Midbrain (tissue), 1 donor: ENCODE measurements at places on chromosomes 2 and 18.

- DNase-seq: no peak
Measured at GRCh38 chr18:13493079-13493478, 233.3 kb downstream of the FAM210A start.

DNA sequence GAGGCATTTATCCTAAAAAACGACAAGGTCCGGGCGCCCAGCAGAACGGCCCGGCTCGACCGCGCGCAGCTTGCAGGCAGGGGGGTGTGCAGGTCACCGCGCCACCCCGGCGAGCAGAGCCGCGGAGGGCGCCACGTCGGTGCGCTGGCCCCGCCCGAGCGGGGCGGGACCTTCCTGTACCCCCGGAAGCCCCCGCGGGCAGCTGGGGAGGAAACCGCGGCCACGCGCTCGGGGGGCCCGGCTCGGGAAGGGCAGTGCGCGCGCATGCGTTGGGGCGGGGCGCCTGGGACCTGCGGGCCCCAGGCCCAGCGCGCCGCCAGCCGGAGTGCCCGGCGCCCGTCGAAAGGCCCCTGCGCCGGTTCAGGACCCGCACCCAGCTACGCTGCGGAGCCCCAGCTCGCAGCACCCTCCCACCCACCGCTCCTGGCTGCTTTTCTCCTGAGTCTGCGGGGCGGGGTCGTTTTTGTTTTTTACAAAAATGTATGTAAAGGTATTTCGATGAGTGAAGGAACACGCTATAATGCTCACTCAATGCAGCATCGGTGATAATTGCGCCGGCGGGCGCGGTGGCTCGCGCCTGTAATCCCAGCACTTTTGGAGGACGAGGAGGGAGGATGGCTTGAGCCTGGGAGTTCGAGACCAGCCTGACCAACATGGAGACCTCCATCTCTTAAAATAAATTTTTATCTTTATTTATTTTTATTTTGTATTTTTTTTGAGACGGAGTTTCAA lies 47.7 kb upstream of the POMC start:
- peak; percentile 58 for DNase-seq

- DNase-seq: no peak
Measured at GRCh38 chr2:63742580-63742976, 99.1 kb upstream of the UGP2 start.

DNA sequence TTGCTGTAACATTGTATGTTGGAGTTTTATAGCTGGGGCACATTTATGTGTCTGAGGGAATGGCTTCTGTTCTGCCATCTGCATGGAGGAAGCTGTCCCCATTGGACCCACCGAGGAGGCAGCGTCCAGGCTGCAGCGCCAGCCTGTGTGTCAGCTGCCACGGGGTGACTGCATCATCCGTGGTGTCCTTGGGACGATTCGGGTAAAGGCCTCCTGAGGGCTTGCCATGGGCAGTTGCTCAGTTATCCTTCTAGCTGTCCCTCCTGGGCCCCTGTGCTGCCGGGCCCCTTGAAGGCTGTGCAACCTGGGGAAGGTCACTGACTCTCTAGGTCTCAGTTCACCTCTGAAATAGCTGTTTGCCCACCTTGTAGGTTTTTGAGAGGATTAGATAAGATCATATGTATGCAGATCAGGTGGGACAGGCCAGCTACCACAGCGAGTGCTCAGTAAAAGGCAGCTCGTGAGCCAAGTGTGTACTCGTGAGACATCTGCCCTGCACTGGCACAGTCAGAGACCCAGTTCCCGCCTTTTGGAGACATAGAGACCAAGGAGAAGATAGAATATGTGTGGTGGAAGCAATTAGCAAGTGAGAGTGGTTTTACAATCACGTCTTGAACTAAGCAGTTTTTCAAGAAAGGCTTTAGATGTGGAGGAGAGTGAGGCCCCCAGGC lies 10.6 kb downstream of the LDLRAD4 start:
- no peak for DNase-seq

- no peak for DNase-seq
Measured at GRCh38 chr2:225100269-225100668, 58.0 kb upstream of the DOCK10 start.

- DNase-seq: no peak
Measured at GRCh38 chr2:158460632-158461297, 4.0 kb downstream of the PKP4 start.

- DNase-seq: peak; percentile 87
Measured at GRCh38 chr2:3399829-3400228, 20.3 kb downstream of the TRAPPC12 start.

DNA sequence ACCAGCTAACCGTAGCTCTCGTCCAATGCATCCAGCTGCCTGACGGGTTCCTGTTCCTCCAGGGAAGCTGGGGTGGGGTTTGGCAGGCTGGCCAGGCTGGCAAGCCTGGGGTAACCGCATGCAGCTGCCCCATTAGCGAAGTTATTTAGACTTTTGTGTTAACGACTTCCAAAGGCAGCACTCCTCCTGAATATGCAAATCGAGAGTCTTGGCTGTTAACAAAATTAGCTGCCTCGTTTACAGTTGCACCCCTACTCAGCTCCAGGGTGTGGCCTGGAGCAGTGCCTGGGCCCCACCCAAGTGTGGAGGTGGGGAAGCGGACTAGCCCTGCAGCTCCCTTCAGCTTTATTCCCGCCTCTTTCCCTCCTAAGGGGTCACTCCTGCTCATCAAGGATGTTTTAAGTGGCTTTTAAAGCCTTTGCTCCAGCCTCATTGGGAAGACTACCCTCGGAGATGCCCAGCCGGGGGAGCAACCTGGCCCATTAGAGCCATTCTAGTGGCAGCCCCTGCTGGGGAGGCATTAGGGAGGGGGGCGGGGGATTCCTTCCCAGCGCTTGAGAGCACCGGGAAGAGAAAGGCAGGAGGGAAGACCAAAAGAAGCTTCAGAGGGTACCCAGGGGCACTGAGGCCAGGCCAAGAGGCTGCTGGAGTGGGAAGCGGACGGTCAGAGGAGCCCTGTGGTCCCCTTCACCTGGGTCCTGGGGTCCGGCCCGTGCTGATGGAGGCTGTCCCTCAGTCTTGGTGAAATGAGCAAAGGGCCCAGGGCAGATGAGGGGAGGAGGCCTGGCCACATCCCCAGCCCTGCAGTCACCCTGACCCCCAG lies 204.1 kb downstream of the CELF4 start:
- DNase-seq: no peak

DNA sequence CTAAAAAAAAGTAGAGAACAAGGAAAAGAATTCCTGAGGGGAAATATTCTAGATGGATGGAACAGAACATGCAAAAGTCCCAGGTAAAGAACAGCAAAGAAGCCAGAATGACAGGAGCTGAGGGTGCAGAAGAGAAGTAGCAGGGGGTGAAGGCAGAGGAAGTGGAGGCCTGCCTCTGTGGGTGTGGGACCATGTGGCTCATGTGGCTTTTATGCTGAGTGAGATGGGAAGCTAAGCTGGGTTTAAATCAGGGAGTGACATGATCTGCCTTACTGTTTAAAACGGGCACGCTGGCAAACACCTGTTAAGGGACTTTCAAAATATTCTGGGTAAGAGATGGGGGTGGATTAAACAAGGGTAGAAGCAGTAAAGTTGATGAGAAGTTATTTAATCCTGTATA lies 40.0 kb downstream of the GKN2 start:
- no peak for DNase-seq

- DNase-seq: peak; percentile 1
Measured at GRCh38 chr2:227855440-227855839, 16.0 kb upstream of the DAW1 start.

DNA sequence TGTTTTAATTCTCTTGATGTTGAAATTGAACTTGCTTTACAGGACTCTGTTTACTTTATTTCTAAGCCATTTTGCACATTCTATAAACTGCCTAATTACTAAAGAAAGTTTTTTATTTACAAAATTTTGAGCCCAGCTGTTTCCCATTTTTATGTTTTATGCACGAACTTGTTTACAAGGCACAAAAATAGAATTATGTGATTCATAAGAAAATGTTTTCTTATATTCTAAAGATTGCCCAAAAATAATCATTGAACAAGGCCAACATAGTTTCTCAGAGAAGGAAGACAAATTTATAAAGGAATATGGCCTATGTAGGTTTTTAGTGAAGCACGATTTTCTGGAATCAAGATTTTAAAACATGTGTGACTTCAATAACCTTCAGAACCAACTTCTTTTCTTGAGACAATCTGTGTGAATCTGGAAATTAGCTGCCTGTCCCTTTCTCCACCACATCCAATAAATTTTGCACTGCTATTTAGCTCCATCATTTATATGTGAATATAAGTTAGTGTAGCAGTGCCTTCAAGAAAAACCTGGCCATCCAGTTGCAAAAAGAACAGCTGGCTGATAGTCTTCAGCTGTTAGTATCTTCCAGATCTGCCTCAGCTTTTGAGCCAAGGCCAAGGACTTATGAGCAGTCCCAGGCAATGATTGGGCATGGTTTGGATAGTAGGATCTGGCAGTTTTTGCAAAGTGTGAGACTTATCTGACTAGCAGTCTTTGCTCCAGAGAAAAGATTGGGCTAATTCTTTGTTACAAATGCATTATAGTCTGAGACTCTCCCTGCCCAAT lies 253.2 kb upstream of the COL3A1 start:
- no peak for DNase-seq

GRCh38 chr2:174634130-174635014 lies 36.8 kb upstream of the WIPF1 start:
- DNase-seq: peak; percentile 21

- DNase-seq: no peak
Measured at GRCh38 chr2:107988108-107988507, 1.8 kb downstream of the SLC5A7 start.

DNA sequence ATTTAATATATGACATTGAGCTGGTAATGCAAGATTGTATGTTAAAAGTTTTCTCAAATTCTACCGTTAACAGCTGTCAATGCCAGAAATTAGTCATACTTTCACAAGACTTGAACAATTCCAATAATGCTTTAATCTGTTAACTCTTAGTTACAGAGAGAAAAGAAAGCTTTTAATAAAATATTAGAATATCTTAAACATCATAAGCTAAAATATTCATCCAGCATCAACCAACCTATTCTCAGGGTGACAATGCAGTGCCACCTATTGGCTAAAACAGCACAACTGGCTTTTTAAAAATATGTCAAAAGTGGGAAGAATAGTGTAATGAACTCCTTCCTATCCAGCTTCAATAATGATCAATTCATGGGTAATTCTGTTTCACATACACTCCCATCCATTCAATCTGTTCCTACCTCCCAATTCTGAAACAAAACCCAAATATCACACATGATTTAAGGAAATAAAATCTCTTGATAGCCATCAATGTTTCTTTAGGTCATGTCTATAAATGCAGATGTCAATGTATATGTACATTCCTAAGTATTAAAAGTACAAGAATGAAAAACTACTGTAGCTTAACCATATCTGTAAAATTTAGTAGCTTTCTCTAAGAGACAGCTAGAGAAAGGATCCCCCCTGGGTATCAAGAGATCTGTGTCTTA lies 79.8 kb upstream of the CCDC141 start:
- peak; percentile 14 for DNase-seq

- DNase-seq: no peak
Measured at GRCh38 chr2:132936791-132937190, 266.8 kb upstream of the LYPD1 start.

DNA sequence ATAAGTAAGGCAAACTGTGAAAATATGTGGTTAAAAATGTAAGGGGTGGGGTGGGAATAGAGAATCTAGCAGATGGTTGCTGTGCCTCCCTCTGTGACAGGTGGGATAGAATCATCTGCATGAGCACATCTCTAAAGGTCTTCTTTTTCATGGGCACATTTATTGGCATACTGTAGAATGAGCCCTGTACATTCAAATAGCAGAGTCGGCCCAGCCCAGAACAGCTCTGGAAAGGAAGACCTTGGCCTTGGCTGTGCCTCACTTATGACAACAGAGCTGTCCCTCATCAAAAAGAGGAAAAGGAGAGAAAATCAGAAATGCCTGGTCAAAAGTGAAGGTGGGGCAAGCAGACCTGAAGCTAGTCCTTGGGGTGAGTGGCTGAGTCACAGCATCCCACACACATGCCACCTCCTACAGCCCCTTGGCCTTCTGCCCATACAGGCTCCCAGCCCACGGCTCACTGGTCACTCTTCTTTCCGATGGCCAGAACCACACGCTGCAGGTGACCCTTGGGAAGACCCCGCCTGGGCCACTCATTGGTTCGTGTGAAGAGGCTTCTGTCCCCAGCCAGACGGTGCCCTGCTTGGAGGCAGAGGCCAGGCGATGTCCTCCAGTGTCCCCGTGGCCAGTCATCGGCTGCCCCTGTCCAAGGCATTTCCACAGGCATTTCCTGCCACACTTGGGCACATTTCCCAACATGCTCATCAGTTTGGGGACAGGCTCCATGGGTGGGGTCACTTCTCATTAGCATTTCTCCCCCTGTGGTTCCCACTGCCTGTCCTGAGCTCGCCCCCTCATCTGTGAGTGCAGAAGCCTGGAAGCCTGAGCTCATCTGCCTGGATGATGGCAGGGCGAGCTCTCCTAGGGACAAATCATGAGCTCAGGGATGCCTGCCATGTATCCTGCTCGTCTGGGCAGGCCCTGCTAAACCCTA lies 113.6 kb downstream of the MCFD2 start:
- DNase-seq: no peak

GRCh38 chr2:45808294-45808800 lies 156.9 kb downstream of the PRKCE start:
- no peak for DNase-seq

GRCh38 chr2:205712508-205712907 lies 30.2 kb downstream of the NRP2 start:
- no peak for DNase-seq

DNA sequence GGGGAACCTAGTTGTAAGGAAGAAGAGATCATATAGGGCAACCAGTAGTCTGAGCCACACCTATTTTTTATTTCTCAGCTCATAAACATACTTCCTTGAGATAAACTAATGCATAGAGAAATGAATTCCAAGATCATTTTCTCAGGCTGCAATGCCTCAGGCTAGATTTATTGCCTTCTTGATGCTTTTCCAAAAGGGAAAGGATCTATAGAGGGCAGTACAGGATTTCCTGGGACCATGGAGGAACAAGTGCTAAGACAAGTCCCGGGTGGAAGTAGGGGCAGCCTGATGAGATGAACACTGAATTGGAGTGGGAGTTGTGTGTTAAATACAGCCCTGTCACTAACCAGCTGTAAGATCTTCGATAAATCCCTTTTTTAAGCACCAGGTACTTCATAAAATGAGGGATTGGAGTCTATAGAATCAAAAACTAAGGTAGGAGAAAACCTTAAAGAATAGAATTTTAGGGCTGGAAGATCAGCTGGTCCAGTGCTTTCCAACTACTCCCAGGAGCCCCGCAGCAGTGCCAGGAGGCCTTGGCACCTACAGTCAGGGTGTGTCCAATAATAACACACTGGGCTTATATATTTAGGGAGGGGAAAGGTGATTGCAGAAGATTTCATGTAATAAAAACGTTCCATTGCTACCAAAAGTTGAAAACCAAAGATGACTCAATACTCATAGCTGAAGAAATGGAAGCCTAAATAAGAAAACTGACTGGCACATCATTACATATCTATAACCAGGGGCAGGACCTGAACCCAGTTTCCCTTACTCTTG lies 58.1 kb downstream of the SERTAD2 start:
- DNase-seq: peak; percentile 56

- DNase-seq: no peak
Measured at GRCh38 chr2:30974092-30974491, 164.1 kb downstream of the GALNT14 start.
